ENCODE measurements at places on chromosomes 12 and 14.
A peak's percentile ranks its signal among the peaks of the same experiment; 100 is the strongest.

DNA sequence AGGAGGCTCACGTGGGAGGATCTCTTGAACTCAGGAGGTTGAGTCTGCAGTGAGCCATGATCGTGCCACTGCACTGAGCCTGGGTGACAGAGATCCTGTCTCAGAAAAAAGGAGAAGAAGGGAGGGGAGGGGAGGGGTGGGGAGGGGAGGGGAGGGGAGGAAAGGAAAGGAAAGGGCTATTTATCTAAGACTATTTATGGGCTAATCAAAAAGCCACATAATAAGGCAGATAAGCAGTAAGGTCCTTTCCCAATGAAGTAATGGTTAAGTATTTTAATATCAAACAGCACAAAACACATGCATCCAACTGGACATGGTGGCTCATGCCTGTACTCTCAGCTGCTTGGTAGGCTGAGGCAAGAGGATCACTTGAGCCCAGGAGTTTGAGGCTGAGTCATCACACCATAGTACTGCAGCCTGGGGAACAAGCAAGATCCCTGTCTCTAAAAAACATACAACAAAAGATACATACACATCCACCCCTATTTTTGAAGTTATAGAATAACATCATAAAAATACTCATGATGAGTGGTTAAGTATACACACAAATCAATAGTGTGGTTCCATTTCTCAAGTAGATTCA, 9.7 kb downstream of the PAWR start:
- peak; percentile 42 for DNase-seq

DNA sequence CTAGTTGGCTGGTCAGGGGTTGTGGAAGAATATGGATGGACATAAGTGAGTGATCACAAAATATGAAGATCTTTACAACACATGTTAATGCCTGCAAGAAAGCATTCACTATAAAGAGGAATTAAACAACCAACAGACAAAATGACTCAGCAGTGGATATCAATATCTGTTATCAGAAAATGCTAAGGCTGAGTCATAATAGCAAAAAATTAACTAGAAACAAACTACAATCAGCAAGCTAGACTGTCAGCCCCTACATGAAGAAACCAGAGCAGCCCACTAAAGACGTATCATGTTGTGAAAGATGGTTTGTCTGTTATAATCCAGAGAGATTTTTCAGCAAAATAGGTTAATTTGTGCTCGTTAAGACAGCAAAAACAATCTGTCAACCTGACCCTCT, 472.9 kb downstream of the NELL2 start:
- no peak for DNase-seq

GRCh38 chr12:122849352-122850047, 14.2 kb downstream of the HIP1R start:
- no peak for DNase-seq

- no peak for DNase-seq
Observed at GRCh38 chr14:47039336-47039735, 387.8 kb upstream of the RPL10L start.

- no peak for DNase-seq
Observed at GRCh38 chr14:53218161-53218560, 65.0 kb upstream of the DDHD1 start.

GRCh38 chr14:69408331-69408960, 10.0 kb downstream of the SLC39A9 start:
- DNase-seq, result no peak

- DNase-seq, result no peak
Observed at GRCh38 chr14:70916300-70916699, 9.0 kb downstream of the PCNX1 start.

DNA sequence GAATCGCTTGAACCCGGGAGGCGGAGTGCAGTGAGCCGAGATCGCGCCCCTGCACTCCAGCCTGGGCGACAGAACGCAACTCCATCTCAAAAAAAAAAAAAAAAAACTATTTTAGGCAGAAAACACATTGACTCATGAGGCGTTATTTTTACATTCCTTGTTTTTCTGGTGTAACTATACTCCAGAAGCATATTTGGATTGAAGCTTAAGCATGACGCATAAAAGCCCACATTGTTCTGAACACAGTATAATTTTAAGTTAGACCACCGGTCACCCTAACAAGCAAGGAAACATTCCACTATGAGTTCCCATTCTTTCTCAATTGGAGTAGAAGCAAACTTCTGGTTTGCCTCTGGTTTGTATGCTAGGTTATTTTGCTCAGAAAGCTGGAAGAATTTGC, 173.0 kb downstream of the MYRFL start:
- no peak for DNase-seq

DNA sequence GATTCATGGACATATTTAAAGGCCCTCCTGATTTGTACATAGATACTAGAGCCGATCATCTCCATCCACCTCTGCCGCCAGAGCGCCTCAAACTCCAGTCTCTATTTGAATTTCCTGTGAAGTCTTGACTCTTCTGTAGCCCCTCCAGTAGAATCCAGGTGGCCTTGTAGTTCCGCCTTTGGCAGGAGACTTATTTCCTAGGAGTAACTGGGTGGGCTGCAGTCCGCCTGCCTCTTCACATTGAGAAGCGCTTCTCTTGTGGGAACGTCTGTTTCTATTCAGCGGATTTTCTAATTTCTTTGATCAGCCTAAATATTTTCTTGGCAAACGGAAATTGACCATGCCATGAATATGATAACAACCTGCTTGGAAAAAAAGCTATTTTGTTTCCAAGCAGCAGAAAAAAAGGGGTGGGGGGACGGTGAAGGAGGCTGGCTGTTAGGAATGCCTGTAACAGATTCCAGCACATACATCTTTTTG, 9.0 kb upstream of the SIX1 start:
- DNase-seq, result no peak

DNA sequence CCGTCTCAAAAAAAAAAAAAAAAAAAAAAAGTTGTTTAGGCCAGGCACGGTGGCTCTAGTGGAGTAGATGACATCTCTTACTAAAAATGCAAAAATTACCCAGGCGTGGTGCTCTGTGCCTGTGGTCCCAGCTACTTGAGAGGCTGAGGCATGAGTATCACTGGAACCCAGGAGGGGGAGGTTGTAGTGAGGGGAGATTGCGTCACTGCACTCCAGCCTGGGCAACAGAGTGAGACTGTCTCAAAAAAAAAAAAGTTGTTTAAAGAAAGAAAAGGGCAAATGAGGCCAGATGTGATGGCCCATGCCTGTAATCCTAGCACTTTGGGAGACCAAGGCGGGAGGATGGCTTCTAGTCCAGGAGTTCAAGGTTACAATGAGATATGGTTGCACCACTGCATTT, 36.6 kb upstream of the SPPL3 start:
- DNase-seq, result no peak

GRCh38 chr12:9364224-9365176, 156.3 kb upstream of the PZP start:
- no peak for DNase-seq

- no peak for DNase-seq
Observed at GRCh38 chr14:102601378-102601925, 9.0 kb downstream of the RCOR1 start.

DNA sequence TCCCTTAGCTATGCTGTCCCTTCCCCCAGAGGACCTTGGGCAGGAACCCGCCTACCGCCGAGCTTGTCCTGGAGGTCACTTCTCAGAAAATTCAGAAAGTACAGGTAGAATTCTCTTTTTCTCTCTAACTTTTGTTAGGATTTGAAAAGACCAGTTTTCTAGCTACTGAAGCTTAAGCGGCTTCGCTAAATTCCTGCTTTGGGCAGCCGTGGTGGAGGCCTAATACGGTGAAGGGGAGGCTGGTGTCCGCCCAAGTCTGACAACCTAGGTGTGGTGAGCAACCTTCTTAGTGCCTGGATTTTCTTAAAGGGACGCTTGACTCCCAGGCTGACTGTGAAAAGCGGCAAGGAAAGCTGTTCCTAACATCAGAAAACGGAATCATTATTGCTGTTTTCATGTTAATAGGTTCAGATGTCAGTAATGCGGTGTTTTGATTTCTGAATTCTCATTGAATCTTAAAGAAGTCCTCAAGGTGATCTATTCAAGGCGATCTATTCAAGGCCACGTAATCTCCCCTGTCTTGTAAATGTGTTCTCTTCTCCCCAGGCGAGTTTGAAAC, 835 bp downstream of the FGD4 start:
- no peak for DNase-seq

DNA sequence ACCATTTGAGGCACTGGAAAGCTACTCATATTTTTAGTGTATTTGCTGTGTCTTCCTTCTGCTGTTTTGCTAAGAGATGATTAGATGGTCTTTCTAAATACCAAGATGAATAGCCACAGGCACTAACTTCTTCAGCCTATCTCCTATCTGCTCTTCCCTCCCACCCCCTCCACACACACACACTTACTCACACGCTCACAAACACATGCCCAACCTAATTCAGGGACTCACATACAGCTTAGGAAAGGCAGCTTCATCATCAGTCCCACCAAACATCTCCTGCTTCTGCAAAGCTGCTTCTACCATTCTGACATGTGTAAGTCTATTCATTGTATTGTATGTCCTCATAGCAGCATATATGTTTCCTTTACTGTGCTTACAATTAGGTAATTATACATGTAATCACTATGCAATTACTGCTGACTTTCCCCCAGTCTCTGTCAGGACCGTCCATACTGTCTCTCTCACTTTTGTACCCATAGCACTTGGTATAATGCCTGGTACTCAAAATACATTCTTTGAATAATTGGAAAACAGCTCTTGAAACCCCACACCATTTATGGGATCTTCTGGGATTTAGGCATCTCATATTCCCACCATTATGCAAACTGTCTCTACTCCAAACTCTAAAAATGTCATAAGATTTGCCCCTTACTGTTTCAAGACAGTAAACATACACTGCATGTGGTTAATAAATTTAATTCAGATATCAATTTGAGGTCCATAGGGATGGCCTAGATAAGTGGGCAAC, 83.3 kb upstream of the HIF1A start:
- DNase-seq, result no peak

DNA sequence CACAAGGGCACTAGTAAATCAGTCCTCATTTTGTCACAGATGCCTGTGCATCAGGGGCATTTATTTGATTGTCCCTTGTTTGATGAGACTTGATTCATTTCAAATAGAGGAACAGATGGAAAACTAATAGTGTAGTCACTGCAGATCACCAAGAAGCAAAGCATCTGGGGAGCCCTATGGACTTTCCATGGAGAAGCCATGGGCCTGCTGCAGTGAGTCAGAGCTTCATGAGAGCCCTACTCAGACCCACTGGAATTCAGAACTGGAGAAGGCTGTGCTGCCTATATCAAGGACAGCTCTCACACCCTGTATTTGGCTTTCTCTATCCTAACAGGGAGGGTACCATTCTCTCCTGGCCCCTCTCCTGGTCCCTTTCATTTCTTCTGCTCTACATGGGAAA, 126.2 kb downstream of the GRIP1 start:
- no peak for DNase-seq

DNA sequence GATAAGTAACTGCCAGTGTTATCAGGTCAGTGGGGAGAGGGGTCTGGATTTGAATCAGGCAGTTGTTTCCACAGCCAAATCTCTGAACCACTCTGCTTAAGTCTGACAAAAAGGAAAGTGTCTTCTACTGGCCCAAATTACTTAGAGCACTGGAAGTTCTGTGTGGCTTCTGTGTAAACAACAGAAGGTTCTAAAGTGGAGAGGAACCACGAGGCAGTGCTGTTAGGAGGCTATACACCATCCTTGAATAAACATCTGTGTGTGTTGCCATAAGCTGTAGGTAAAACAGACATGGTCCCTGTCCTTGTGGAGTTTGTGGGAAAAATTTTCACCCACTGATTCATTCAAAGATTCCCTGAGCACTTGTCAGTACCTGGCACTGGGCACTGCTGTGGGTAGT, 50.0 kb downstream of the GALNT4 start:
- DNase-seq, result no peak

GRCh38 chr14:52377940-52378339, 63.8 kb downstream of the PTGER2 start:
- no peak for DNase-seq

DNA sequence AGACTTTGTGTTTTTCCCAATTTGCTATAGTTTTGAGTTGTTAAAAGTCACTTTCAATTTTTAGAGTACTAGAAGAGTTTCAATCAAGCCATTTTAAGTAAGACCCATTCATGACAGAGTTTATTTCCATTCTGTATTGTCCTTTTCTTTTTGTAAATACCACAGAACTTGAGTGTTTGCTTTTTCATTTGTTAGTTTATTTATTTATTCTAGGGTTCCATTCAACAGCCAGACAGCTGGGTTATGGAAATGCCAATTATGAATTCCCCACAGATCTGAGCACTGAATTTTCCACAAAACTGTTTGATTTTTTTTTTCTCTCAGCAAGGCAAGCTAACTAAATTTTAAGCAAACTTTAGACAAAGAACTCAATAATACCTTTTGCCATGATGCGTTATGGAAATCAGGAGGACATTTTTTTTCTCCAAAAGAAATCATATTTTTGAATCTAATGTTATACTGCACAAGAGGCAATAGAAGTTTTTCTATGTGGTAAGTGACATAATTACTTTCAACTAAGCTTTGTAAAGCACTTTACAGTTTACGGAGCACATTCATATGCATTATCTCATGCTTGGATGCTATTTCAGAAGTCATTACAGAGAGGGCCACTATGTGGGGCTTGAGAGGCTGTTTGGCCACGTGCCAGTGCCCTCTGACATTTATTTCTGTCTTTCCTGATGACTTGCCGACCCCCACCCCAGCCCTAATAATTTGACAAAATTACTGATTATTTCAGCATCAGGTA, 181.5 kb downstream of the VRK1 start:
- no peak for DNase-seq

- no peak for DNase-seq
Observed at GRCh38 chr12:109871668-109872314, 8.6 kb downstream of the GLTP start.

- no peak for DNase-seq
Observed at GRCh38 chr14:98949481-98950135, 322.4 kb downstream of the BCL11B start.

- DNase-seq, result no peak
Observed at GRCh38 chr14:100425429-100425827, 102.3 kb downstream of the SLC25A47 start.

DNA sequence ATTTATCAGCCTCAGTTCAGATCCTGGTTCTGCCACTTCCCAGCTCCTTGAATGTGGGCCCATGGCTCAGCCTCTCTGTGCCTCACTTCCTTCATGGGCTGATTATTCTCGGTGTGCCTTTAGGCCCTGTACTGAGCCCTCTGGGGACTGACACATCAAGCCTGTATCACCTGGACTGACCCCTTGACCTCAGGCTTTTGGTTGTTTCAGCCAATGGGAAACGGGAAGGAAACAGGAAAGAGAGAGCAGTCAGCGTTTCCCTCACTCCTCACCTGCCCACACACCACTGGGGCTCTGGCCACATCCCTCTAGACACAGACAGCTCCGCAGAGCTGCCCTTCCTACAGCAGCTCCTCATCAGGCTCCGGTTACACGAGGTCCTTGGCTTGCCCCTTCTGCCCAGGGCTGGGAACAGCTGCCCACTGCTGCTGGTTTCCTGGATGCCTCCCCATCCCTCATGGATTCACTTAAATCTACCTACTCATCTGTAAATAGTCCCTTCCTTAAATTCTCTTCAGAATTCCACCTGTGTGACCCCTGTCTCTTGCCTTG, 37.0 kb upstream of the ITPR2 start:
- DNase-seq, result peak; percentile 39

- DNase-seq, result no peak
Observed at GRCh38 chr14:105311838-105312237, 2.7 kb upstream of the PACS2 start.
